ENCODE measurements at places on chromosomes 2 and 18. TPM values are rescaled to one million over a fixed set of nuclear protein-coding genes. Genes with fewer than 3 reads are reported as not detected.

DNA sequence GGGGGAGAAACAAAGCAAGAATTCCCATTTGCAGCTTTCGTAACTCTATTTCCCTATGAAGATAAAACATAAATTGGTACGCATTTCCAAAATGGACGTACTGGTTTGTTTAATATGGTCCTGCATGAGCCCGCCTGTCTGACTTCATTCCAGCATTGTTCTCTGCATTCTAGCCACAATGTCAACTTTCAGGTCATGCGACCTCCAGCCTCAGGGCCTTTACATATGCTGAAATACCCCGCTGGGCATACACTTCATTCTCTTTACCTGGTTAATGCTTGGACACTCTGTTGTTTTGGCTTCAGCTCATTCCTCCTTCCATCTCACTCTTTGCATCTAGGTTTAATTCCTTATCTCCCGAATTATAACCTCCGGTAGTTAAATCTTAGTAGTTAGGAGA, 103.7 kb upstream of the DNMT3A start:
- DNase-seq: no peak

GRCh38 chr2:1360557-1361250, 52.6 kb upstream of the TPO start:
- no peak for DNase-seq

- no peak for DNase-seq
These were observed 50.9 kb upstream of the AP1S3 start for GRCh38 chr2:223888251-223888650.

GRCh38 chr2:48860380-48860779, 104.9 kb upstream of the LHCGR start:
- no peak for DNase-seq

- no peak for DNase-seq
These were observed 92.3 kb downstream of the MYT1L start for GRCh38 chr2:2238726-2239269.

Gene KCNIP3
- total RNA-seq: not detected

Gene EFHD1
- total RNA-seq: 2.4 TPM

- DNase-seq: no peak
These were observed 141.4 kb downstream of the SMAD7 start for GRCh38 chr18:48809365-48809764.

Gene NPHP1
- total RNA-seq: 1.8 TPM

DNA sequence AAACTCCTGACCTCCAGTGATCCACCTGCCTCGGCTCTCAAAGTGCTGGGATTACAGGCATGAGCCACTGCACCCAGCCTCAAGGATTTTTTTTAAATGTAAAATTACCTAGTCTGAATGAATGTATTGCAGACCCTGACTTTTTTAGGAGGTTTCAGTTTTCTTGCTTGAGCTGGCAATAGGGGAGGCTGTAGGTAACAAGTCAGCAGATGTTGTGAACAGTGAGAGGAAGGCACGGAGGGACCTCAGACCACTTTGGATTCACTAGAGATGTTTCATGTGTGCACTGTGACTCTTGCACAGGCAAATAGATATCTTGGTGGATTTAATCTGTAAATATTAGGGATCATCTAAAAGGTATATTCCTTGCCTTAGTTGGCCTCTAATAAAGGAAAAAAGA, 6.4 kb downstream of the NDUFV2 start:
- DNase-seq: no peak

Gene CFAP221
- not detected for total RNA-seq

- no peak for DNase-seq
These were observed 26.2 kb downstream of the NCAPH start for GRCh38 chr2:96361751-96362150.

Gene KLF11
- 1.1 TPM for total RNA-seq

DNA sequence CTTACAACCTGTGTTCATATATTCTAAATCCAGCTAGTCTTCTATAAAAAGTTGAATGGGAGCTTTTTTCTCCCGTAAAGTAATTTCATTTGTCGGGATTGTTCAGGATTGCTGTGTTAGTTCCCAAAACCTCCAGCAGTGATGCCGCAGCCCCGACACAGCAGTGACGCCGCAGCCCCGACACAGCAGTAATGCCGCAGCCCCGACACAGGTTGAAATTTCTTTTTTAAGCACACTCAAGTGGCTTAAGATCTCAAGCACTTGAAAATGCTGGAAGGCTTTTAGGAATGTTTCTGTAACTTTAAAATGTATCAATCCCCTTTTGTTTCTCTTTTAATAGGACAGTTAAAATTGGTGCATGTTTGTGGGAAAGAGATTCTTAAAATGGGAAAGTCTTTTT, 145.4 kb downstream of the DCDC2C start:
- no peak for DNase-seq

- DNase-seq: no peak
These were observed 105.2 kb downstream of the NETO1 start for GRCh38 chr18:72762515-72763122.

GRCh38 chr2:174573621-174574081, 24.0 kb downstream of the WIPF1 start:
- no peak for DNase-seq

DNA sequence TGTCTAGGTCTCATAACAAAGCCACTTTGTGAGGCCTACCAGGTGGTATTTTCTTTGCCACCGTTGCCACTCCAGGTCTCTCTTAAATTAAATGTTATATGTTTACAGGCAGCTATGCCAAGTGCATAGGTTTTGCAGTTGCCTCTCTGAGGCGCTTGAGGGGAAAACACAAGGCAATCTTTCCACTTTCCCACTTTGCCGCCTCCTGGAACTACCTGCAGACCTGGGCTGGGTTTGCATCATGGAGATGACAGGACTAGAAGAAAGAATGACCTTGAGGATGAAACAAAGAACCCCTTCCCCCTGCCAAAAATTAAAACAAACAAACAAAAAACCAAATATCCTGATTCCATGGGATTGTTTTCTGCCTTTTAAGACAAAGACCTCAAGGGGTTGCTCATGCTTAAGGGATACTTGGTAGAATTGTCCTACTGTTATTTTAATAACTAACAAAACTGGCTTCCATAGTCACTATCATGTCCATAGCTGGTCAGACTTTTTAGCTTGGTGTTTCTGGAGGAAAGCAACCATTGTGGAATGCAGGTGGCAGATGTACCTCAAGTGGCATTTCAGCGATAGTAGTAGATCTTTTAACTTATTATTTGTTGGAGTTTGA, 159.9 kb downstream of the PRPF40A start:
- DNase-seq: no peak

GRCh38 chr2:200705305-200706041, 106.2 kb upstream of the BZW1 start:
- no peak for DNase-seq

DNA sequence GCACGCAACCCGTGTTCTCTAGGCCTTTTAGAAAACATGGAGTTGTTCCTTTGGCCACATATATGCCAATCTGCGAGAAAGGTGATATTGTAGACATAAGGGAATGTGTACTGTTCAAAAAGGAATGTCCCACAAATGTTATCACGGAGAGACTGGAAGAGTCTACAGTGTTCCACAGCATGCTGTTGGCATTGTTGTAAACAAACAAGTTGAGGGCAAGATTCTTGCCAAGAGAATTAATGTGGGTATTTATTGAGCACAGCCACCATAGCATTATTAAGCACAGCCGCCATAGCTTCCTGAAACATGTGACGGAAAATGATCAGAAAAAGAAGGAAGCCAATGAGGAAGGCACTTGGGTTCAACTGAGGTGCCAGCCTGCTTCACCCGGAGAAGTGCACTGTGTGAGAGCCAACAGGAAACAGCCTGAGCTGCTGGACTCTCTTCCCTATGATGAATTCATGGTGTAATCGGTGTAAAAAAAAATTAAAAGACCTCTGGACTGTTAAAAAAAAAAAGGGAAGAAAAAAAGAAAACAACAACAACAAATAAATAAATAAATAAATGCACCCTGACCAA, 29.0 kb upstream of the REL start:
- no peak for DNase-seq

Gene DCC
- total RNA-seq: not detected

GRCh38 chr2:200033929-200034328, 78.5 kb downstream of the MAIP1 start:
- no peak for DNase-seq

DNA sequence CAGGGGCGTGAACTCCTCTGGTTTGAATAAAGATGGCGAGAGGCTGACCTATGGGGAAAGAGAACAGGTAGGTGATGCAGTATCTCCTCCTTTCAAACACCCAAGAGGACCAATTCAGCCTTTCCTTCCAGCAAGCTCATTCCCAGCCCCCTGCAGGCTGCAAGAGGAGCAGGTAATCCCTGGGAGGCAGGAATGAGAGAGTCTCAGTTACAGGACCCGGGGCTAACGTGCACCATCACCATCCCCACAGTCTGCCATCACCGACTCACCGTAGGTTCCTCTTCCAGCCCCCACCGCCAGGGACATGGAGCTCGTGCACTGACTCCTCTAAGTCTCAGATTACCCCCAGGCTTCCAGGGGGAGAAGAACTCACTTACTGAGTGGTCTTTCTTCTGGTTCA, 26.7 kb downstream of the XDH start:
- no peak for DNase-seq

Gene NGEF
- total RNA-seq: 0.23 TPM

DNA sequence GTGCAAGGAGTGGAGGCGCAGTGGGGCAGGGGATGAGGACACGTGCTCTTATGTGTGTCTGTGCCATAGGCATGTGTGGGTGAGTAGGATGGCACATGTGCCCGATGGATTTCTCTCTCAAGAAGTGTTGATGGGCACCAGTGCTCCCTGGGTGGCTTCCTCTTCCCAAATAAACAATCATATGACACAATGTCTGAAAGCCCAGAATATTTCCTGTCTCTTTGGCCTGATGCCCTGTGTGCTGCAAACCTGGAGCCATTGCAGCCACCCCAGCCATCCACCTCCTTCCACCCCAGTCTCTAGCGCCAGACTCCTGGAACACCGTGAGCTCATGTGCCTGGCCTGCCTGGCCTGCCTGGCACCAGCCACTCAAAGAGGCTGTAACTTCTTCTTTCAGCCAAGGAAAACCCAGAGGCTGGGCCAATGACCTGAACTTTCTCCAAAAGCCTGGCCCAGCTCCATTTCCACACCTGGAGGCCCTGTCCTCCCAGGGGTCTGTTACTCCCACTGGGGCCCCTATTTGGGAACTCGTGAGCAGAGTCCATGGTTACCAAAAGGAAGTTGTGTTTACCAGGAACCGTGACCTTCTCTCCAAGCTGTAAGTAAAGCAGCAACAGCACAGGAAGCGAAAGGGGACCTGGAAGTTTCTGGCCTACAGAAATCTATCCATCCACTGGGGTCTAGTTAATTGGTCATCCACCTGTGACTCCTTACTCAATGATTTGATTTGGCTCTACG, 9.5 kb upstream of the ZBTB7C start:
- no peak for DNase-seq

- DNase-seq: no peak
These were observed 62.3 kb upstream of the ACSL3 start for GRCh38 chr2:222798528-222798927.

Gene OR6B3
- not detected for total RNA-seq

Gene RAB6D
- total RNA-seq: not detected

Gene FBXO41
- total RNA-seq: 16.0 TPM

Gene CREG2
- not detected for total RNA-seq
